ENCODE measurements at places on chromosomes 6 and 20.

- no peak for DNase-seq
Observed at GRCh38 chr6:33154349-33154748, 37.9 kb downstream of the COL11A2 start.

GRCh38 chr6:12516070-12516469, 200.5 kb upstream of the PHACTR1 start:
- no peak for DNase-seq

DNA sequence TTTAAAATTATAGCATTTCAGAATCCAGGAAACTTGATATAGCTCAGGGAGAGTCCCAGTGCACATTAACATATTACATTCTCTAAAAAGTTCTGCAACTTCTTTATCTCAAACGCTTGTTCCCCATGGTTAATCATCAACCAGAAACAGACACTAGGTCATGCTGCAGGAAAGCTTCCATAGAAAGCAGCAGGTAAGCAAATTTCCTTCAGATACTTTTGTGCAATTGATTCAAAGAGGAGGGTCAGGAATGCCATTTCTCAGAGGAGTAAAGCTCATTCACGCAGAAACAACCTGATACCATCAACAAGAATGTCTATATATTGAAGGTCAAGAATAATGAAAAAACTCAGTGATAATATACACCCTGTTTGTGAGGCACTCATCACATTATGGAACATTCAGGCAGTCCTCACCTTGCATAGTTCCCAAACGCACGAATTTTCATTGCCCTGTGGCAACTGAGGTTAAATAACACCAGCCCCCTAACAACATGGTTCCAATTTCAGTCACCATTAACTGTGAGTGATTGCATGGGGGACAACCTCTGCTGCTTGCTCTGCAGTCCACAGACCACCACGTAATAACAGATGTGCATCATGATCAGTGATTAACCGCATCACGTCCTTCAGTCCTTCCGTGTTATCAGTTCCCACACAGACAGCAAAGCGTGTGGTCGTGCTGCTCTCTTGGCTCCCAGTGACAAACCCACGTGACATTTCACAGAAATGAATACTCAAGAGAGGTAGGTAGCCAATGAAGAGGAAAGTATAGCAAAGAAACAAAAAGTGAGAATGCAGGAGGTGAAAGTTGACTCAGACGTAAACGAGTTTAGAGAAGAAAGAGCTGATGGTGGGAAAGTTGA, 95.7 kb downstream of the LY86 start:
- DNase-seq: no peak

GRCh38 chr6:143399775-143400174, 50.7 kb downstream of the ADAT2 start:
- DNase-seq: no peak

- no peak for DNase-seq
Observed at GRCh38 chr6:21967056-21967974, 329.5 kb downstream of the PRL start.
